Bone marrow (tissue), 2 donors: ENCODE measurements at places on chromosomes 2 and 18.

GRCh38 chr2:177275040-177275742 is 10.7 kb upstream of the NFE2L2 start:
- no peak for DNase-seq

- DNase-seq = no peak
Measured at GRCh38 chr2:239263669-239264491, 136.9 kb downstream of the HDAC4 start.

DNA sequence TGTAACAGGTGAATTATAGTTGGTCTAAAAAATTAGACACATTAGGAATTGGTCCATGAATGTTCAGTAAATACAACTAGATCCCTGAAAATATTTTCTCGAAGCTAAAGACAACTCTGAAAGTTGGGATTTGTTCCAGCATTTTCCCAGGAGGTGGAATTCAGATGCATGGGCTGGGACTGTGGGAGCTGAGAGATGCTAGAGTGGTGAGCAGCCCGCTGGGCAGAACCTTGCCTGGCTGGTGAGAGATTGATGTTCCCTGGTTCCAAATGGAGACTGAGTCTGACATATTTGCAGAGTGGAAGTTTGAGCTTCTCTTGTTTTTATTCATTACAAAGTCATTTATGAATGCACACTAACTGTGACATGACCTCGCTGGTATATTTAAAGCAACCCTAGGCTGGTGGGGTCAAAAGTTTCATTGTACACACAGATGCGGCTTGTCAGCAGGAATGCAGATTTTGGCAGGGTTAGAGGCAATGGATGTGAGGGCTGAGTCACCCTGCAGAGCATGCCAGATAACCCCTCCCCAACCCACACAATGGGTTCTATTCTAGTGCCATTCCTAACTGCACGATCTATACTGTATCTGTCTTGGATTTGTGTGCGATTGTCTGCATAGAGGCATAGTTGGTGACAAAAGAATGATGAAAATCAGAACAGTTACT is 23.5 kb upstream of the TMEM178A start:
- no peak for DNase-seq

GRCh38 chr2:97005353-97005752 is 19.0 kb upstream of the FAM178B start:
- DNase-seq = no peak

DNA sequence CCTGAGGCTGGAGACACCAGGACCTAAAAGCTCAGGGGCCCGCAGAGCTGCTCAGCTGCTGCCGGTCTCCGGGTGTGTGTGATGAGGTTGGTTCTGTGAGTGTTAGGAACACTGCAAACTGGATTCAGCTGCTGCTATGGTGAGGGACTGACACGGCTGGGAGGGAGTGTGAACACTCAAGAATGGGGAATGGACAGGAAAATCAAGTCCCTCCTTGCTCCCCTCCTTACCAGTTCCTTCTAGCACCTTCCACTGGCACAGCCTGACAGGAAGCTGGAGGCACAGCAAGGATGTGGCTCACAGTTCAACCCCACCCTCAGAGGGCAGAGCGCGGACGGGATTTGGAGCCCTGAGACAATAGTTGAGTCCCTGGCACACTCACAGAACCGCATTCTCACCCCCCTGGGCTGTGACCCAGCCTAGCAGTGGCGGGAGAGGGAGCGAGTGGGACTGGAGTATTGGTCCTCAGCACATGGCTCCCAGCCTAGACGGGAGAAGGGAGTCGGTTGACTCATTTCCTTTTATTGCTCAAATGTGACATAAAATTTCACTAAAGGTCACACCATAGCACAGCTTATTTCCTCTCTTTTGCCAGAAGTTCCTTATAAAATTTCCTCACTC is 42.5 kb downstream of the LRRC30 start:
- peak; percentile 17 for DNase-seq

DNA sequence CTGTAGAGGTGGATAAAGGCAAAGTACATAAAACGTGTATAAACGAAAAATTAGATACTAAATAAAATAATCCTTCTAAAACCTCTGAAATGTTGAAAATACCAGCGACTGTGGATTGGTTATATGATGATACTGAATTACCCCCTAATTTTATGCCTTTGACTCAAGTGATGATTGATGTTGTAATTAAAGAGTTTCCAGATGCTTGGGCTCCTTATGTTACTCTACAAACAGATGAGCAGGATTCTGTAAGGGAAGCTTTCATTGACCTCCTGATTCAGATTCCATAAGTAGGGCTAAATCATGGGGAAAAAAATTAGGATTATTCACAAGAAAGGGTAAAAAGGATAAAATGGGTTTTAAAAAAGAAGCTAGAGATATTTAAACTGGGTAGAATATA is 418.2 kb upstream of the SLC39A10 start:
- DNase-seq = no peak

DNA sequence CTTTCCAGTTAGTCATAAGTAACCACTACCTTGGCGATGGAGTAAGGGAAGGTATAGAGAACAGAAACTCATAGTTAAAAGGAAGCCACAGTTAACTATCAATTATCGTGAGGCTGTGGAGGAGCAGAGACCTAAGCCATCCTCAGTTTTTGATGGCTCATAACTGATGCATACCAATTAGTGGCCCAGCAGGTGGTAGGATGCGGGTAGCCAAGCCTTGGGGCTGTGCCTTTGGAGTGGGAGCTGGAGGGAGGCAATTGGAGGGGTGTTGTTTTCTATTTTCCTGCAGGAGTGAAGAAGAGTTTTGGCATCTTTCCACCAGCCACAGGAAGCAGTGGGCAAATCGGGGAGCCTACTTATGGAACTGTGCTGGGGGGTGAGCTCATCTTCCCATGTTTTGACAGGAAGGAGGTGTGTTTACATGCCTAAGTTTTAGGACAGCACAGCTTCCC is 194.8 kb downstream of the TPGS2 start:
- no peak for DNase-seq

GRCh38 chr18:32048507-32049091 is 30.0 kb downstream of the RNF125 start:
- DNase-seq = no peak

DNA sequence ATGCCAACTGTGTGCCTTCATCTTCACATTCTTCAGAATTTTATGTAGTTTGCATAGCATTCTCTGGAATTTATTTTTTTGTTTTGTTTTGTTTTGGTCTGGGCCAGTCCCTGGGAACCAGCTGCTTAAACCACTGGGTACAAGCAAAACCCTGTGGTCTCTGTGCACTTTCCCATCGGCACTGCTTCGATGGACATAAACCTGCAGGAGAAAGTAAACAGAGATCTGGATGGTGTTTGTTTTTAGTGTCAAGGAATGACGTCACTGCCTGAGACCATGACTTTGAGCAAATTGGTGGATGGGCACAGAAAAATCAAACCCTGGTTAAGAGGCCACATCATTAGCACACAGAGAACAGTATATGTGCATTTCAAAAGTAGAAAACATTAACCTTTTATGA is 64.7 kb upstream of the RASGRP3 start:
- no peak for DNase-seq

DNA sequence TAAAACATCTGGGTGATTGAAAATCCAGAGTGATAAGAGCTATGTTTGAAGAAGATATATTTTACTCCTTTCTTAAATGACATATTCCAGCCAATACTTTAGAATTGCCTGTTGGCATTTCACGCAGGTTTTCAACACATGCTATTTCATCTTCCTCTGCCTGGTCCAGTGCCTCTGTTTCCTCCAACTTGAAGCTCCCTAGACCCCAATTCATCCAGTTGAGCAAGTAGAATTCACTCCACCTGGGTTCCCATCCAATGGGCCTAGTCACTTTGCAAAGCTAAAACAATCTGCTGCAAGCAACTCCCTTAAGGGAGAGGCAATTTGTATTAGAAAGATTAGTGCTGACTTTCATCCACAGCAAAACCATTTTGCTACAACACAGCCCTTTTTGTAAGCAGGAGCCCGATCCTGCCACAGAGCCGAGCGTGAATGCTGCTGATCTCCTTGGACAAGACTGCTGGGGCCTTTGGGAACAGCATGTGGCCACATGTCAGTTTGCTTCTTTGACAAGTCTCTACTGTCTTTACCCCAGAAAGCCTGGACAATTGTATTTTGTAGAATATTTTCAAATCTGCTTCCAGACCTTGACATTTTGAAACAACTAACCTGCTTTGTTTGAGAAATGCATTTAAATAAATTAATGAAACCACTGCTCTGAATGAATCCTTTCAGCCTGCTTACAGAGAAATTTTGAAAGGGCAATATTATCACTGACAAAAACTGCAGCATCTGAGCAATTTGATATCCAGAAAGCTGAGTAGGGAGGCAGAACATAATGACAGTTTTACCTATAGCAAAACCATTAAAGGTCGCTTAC is 259.1 kb downstream of the TDRD15 start:
- no peak for DNase-seq

GRCh38 chr2:217672472-217672871 is 330.3 kb downstream of the TNS1 start:
- DNase-seq = no peak

GRCh38 chr2:20579866-20580265 is 71.0 kb downstream of the HS1BP3 start:
- no peak for DNase-seq

GRCh38 chr2:124339709-124340108 is 314.6 kb downstream of the CNTNAP5 start:
- no peak for DNase-seq

DNA sequence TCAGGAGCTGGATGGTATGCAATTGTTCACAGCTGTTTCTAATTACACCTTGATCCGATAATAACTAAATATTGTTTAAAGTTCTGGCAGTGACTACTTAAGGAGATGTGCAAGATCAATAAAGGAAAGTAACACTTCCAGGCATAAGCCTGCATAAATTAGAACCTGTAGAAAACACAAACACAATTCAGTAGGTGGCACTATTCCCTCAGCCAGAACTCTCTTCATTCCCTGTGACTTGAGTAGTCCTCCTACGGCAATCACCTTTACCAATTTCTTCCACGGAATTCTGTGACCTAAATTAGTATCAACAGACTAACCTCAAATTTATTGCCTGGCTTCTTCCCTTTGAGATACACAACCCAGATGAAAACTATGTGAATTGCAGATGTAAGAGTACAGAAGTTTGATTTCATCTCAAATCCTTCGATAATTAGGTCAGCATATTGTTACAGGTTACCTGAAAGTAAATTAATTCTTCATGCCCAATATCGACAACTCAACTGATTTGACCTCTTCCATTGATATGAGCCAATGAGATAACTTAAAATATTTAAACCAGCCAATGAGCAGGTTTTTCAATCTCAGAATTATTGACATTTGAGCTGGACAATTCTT is 137.8 kb downstream of the PID1 start:
- no peak for DNase-seq

- DNase-seq = no peak
Measured at GRCh38 chr18:27075828-27076227, 109.3 kb downstream of the CHST9 start.

DNA sequence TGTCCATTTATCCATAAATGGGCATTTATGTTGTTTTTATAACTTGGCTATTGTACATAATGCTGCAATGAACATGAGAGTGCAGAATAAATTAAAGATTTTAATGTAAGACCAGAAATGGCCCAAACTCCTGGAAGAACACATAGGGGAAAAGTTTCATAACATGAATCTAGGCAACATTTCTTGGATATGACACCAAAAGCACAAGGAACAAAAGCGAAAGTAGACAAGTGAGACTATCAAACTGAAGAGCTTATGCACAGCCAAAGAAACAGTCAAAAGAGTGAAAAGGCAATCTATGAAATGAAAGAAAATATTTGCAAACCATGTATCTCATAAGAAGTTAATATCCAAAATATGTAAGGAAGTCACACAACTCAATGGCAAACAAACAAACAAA is 5.8 kb downstream of the IL36A start:
- DNase-seq = no peak

DNA sequence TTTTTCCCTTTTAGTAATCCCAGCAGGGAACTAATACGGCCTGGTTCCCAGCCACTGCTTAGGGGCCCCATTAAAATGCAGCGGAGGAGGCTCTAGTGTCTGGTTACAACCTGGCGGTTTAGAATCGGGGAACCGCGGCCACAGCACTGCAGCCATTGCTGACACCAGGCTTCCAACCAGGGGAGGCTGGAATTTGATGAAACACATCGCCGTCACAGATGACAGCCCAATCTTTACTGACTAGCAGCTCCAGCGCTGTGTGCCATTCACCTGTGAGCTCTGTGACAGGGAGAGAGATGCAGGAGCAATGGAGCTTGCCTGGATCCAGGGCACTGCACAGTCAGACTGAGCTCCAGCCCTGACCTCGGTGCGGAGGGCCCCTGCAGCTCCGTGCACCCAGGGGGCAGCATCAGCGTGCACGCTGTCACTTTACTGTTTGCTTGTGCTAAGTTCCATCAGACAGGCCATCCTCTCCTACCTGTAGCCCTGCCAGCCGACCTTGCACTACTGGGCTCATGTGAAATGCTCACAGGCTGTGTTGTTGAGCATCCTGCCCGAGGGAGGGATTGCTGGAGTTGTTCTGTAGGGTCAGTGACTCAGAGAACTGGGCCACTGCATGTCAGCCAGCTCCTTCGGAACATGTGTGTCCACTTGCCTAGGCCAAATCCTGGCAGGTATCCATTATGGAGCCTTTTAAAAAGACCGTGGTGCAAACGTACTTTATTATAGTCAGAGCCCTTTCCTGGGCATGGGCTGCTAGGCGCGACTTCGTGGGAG is 203.5 kb downstream of the SEPTIN10 start:
- DNase-seq = no peak

- no peak for DNase-seq
Measured at GRCh38 chr2:126766969-126767296, 111.0 kb downstream of the GYPC start.

DNA sequence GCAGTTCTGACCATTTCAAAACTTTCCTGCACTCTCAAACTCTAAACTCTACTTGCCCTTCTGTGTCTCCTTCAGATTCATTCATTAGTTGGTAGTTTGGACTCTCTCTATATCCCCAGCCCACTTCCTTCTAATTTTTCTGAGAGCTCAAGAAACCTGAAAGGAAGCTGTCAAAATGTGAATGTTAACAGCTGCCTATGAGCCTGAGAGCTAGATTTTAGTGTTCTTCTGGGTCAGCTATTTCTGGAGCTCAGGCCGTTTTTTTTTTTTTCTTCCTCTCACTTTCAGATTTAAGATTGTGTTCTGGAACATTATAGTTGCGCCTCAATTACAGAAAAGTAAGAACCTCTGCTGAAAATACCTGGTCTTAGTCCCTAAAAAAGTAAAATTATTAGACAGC is 73.1 kb downstream of the RTN4 start:
- DNase-seq = no peak

DNA sequence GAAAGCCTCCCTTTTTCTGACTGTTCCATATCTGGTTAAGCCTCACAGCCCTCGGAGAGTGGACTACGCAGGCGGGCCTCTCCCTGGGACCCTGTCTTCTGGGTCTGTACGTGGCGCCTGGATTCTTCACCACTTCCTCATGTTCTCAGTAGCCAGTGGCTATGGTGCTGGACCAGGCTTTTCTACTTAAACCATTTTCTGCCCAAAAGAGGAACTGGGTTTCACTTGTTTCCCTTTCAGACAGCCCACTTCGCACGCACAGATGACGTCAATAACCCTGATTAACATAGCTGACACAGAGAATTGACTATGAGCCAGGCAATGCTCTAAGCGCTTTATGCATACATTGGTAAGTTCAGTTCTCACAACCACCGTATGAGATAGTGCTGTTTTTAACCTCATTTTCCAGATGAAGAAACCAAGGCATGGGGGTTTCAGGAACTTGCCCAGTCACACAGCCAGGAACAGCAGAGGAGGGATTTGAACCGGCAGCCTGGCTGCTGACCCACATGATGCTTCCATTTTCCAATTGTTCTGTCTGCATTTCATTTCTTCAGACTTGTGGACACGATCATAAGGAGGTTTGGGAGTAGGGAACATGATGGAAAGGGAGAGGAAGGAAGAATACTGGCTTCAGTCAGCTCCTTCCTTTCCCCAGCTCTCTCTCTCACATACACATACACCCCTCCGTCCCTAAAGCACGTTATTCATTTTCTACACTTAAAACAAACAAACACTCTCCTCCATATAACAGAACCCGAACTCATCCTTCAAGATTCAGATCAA is 41.7 kb downstream of the MYOM1 start:
- peak; percentile 66 for DNase-seq
